EL (cell line): ENCODE measurements at places on chromosomes 5 and 9.

GRCh38 chr5:74122979-74123590 lies 497.1 kb downstream of the ARHGEF28 start:
- no peak for DNase-seq

DNA sequence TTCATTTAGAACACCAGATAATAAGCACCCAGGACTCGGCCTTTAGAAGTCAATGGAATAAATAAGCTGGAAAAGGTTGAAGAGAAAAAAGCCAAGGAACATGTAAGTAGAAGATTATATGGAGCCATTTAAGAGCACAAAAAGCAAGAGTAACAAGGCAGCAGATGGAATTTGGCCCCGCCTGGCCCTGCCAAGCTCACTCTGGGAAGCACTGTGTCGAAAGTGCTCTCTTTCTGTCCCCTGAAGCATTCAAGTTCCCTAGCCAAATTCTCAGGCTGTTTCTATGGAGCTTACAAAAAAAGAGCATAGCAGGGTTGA lies 73.0 kb upstream of the GPR151 start:
- no peak for DNase-seq

DNA sequence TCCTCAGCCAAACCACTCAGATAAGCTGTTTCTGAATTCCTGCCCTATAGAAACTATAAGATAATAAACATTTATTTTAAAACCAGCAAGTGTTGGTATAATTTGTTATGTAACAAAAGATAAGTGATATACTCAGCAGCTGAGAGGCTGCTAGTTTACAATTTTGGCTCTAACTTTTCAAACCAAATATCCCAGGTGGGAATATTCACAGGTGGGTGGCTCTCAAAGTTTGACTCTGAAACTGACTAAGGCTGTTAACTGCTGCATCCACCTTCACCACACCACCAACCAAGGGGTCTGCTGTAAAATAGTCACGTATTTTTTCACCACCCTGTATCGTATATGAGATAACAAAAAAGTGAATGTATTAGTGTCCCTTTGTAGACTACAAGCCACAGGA lies 9.7 kb upstream of the ZNF366 start:
- DNase-seq = no peak

GRCh38 chr5:7728076-7728475 lies 122.9 kb downstream of the CFAP90 start:
- no peak for DNase-seq

- no peak for DNase-seq
Observed at GRCh38 chr5:44321144-44321725, 68.0 kb downstream of the FGF10 start.

- peak; percentile 18 for DNase-seq
Observed at GRCh38 chr5:43643327-43643726, 40.3 kb downstream of the NNT start.

GRCh38 chr5:57696825-57697570 lies 214.4 kb upstream of the ACTBL2 start:
- DNase-seq = no peak

DNA sequence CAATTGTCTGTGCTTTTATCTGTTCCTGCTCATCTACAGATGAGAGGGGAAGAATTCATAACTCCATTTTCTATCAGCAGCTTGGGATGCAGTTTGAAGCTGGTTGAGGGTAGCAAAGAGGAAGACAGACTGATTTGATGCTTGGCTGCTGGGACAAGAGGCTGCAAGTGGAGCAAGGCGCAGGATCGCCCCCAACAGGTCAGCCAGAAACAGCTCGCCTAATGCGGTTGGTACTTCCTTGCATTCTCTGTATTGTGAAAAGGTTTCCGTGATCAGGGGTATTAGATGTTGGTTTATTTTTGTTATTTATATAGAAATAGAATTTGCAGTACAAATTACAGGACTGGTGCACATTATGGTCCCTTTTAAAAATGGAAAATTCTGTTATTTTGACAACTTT lies 40.6 kb downstream of the ZNF883 start:
- peak; percentile 28 for DNase-seq

DNA sequence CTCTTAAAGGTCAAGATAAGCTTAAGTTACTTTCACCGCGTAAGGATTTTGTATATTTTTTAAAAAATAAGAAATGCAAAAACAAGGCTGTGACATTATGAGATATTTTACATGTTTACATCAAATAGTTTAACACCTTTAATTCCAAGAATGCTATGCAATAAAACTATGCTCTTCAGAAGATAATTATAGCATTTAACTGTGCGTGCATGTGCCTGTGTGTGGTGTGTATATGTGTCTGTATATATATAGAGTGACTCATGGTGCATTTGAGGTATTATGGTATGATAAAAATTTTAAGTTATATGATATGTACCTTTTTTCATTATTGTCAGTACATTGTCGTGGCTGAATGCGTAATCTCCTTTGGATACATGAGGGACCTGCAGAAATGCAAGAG lies 539.3 kb downstream of the PDE4D start:
- DNase-seq = no peak

DNA sequence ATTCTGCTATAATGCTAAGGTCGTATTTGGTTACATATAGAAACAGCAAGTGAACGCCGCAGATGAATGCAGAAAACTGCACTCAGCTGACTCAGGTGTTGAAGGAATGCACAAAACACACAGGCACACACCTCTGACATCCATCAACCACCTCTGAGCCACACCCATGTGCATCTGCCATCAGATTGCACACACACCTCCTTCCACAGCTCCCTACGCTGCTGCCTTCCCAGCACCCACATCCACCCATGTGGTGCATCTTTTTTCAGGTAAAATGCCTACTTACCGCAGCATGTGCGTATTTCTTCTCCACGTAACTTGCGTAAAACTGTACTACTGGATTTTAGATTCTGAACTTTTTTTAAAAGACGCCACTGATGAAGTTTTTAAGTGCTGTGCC lies 7.1 kb downstream of the STK10 start:
- no peak for DNase-seq

DNA sequence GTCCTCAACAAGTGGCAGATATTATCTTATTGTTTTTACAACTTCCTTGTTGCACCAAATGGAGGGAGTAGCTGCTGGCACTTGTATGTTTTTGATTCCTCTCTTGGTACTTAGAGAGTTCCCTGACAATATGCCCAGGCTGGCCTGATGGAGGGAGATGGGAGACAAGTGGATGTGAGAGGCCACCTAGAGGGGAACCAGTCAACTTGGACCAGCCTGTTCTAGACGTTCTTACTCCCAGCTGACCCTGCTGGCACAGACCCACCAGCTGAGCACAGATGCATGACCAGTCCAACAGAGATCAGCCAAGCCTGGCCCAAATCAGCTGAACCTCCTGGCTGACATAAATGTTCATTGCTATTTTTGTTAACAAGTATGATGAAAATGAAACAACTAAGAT lies 60.9 kb upstream of the GDNF start:
- peak; percentile 50 for DNase-seq

- peak; percentile 21 for DNase-seq
Observed at GRCh38 chr9:37732086-37732741, 21.4 kb upstream of the TRMT10B start.

- no peak for DNase-seq
Observed at GRCh38 chr5:156883316-156883875, 33.3 kb downstream of the PPP1R2B start.

GRCh38 chr5:141779503-141779973 lies 97.5 kb upstream of the ARAP3 start:
- DNase-seq = peak; percentile 12

DNA sequence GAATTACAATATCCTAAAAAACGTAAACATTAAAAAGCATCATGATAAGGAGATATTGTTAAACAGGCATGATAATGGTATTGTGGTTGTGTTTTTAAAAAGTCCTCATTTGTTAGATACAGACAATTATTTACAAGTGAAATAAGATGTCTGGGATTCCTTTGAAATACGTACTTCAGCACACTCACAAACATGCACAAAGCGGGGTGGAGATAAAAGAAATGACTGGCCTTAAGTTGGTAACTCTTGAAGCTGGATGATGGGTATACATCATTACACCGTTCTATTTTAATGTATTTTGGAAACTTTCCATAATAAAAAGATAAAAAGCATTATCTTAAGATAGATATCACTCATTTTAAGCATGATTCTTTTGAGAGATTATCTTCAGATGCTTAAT lies 1.0 kb downstream of the FAM200C start:
- peak; percentile 29 for DNase-seq

DNA sequence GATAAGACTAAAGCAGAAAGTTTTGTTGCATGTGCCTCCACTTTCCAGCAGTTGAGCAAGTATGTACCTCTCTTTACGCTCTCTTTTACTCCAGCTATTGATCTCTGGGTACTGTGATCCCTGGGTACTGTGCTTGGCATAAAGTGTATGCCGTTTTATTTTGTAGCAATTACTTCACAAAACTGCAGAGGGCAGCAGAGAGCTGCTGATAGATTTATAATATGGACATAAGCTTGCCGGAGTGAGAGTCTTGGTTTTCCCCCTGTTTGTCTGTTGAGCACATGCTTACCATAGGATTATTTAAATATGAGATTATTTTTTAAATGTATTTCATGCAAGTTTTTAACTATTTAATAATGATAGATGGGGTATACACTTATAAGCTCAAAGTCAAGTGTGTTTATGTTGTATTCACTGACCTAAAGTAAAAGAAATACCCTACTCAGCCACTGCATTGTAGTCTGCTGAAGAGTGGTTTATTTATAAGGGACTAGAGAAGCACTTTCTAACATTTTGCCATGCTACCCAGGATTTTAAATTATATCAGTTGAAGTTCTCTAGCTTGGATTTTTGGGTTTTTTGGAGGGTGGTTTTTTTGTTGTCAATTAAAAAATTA lies 13.0 kb downstream of the TTC1 start:
- peak; percentile 69 for DNase-seq

DNA sequence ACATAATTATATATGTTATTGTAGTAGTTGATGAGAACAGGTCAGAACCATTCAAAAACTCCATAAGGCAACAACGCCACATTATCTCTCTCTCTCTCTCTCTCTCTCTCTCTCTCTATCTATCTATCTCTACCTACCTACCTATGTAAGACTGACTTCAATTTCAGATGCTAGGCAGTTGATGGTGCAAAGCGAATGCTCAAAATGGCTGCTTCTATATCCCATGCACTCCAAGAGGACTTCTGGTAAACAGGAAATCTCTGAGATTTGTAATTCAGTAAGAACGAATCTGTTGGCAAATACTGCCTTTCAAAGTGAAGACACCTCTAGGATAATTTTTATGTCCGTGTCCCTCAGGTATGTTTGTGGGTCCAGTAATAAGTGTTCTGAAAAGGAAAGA lies 43.7 kb downstream of the MEF2C start:
- DNase-seq = no peak

- DNase-seq = no peak
Observed at GRCh38 chr9:82651474-82651873, 411.5 kb downstream of the RASEF start.

GRCh38 chr9:99451112-99451606 lies 229.1 kb downstream of the SEC61B start:
- no peak for DNase-seq

DNA sequence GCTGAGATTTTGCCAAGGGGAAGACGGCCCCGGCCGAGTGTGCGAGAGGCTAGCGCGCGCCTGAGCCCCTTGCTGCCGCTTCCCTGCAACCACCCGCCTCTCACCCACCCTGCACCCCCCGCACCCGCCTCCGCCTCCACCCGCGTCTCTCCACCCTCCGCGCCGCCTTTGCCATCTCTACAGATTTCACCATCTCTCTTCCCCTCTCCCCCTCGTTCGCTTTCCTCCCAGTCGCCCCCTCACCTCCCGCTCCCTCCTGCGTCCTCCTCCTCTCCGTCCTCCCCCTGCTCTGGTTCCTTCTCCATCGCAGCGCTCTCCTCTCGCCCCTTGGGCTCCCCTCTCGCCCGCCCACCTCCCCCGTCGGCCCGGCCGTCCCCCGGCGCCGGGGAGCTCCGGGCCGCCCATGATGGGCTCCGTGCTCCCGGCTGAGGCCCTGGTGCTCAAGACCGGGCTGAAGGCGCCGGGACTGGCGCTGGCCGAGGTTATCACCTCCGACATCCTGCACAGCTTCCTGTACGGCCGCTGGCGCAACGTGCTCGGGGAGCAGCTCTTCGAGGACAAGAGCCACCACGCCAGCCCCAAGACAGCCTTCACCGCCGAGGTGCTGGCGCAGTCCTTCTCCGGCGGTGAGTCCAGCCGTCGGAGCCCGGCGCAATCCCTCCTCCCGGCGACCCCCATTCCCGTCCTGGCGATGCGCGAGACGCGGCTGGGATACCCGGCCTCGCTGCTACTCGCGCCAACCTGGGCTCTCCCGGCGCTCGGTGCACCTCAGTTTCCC lies at the start of gene PRDM12:
PRDM12 (plus strand) TSS at position 344 of the 778 bp plus-strand sequence; CDS start at position 404, 60 bp downstream.
- no peak for DNase-seq

- no peak for DNase-seq
Observed at GRCh38 chr9:3371842-3372241, 154.0 kb downstream of the RFX3 start.

- peak; percentile 8 for DNase-seq
Observed at GRCh38 chr5:15354021-15354420, 146.0 kb upstream of the FBXL7 start.
